ENCODE measurements at places on chromosomes 7 and 10. TPM values are rescaled to one million over a fixed set of nuclear protein-coding genes. Genes with fewer than 3 reads are reported as not detected.

The C7orf57 gene
- not detected for total RNA-seq

The PRPS1L1 gene
- not detected for total RNA-seq

The ELFN1 gene
- total RNA-seq: 1.7 TPM

The GPC2 gene
- total RNA-seq: 1.0 TPM

The NKX2-3 gene
- total RNA-seq: not detected

The SIRT1 gene
- total RNA-seq: 30.2 TPM

The ADIRF gene
- total RNA-seq: 119 TPM

The ERV3-1 gene
- 5.3 TPM for total RNA-seq

The SPDYE2B gene
- not detected for total RNA-seq

The NUDCD3 gene
- 86.7 TPM for total RNA-seq

The LRRD1 gene
- not detected for total RNA-seq

The EPO gene
- total RNA-seq: not detected

- no peak for DNase-seq
Observed at GRCh38 chr10:93993782-93994437, at the start of gene PLCE1. TSS of gene PLCE1 (plus strand) at chr10:93993931. CDS start at chr10:94031047, 37,116 bp downstream.

- DNase-seq: no peak
Observed at GRCh38 chr7:22601003-22601402, 101.0 kb upstream of the STEAP1B start.

DNA sequence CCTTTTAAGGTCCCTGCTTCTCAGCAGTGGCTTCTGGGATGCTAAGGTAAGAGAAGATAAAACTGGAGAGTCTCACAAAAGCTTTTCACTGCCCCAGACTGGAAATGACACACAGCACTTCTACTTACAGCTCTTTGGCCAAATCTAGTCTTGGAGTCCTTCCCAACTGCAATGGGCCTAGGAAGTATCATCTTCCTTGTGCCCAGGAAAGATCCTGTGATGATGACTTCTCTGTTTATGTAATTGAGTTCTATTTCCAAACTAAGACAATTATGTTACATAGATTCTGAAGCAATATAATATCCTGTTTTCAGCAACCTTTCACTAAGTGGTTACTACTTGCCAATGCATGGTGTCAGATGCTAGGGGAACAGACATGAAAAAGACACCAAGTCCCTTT, 234.1 kb downstream of the PTEN start:
- DNase-seq: no peak

- no peak for DNase-seq
Observed at GRCh38 chr7:81333004-81333403, 414.2 kb upstream of the SEMA3C start.

DNA sequence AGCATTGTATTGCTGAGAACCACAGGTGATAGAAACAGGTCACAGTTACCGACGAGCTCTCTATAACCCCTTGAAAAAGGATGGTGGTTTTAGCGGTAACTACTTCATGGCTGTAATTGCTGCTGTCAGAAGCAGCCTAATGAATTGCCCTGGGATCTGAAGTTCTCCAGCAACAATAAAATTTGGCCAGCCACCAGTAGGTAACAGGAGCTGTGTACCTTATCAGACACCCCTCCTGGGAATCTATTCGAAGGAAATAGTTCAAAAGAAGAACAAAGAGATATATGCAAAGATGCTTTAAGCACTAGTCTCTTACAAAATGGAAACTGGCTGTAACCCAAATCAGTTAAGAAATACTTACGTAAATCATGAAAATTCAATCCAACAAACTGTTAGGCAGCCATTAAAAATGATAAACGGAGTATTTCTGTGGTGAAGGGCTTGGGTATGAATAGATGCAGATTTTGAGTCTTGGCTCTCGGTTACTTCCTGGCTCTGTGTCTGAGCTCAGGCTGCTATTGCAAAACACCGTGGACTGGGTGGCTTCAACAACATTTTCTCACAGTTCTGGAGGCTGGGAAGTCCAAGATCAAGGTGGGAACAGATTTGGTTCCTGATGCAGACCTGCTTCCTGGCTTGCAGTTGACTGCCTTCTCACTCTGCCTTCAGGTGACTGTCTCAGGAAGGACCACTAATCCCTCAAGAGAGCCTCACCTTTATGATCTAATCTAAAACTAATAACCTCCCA, 1.6 kb downstream of the MSRB2 start:
- DNase-seq: no peak

DNA sequence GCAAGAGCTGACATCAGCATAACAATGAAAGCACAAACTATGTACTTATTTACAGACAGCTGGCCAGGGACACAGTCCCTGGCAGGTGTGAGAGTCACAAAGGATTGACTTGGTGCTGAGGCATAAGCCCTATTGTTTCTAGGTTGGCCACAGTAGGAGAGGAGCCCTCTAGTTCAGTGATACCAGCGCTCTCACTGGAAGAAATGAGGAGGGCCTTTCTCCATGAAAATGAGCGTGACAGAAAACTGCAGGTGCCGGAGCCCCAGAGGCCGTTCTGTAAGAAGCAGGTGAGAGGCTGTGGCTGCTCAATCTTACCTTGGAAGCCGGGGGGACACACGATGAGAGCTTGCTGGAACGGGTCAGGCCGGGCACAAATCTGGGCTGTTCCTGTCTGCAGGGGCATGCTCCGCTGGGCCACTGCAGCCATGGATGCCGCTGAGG, 90.5 kb downstream of the CLEC2L start:
- no peak for DNase-seq

GRCh38 chr7:114936471-114936870, 14.6 kb downstream of the MDFIC start:
- DNase-seq: no peak

- no peak for DNase-seq
Observed at GRCh38 chr7:25965405-25966123, 186.4 kb upstream of the NFE2L3 start.

- DNase-seq: no peak
Observed at GRCh38 chr10:99927721-99928280, 81.9 kb downstream of the DNMBP start.

DNA sequence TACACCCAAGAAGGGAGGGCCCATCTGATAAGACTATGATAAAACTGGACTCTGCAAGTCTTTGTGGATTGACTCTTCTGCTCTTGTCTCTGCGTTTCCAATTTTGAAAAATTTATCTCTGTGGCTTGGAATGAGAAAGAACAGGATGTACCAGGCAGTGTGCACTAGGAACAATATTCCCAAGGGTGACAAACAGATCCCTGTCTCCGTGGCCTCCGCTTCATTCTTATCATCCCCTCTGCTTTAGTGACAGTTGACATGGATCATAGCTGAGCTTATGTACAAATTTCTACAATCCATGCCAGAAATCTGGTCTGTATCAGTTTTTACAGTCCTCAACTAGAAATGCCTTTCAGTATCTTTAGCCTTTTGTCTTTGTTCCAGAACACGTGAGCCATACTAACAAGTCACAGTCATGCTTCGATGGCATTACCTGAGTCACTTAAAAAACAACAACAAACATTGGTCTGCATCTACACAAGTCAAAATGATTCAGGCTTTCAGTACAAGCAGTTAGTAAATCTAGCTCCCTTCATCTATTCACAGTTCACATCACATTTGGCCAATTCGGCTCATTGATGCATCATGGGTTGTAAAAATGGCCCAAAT, 393.6 kb upstream of the CELF2 start:
- DNase-seq: peak; percentile 72

DNA sequence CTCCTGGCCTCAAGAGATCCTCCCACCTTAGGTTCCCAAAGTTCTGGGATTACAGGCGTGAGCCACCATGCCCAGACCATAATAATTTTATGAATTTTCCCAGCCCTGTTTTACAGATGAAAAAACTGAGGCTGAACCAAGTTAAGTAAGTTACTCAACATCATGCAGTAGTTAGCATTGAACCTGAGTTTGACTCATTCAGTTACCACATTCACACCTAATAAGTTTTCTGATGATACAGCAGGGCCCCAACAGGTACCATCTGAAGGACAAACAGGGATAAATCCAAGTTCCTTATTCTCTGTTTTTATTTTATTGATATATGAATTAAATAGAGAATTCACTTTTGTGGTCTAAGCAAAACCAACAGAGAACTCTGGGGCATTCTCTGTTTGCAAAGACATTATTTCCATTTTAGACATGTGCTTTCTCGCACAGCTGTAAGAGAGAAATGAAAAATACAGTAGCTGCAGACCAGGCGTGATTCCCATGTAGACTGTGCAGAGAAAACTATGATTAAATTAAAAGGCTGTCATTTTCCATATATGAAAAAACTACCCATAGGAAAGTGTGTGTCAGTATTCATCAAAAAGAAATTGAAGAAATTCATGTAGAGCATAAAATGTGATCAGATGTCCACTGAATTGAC, 26.6 kb downstream of the APBB1IP start:
- DNase-seq: no peak

- no peak for DNase-seq
Observed at GRCh38 chr10:93917821-93918220, 24.0 kb downstream of the SLC35G1 start.

DNA sequence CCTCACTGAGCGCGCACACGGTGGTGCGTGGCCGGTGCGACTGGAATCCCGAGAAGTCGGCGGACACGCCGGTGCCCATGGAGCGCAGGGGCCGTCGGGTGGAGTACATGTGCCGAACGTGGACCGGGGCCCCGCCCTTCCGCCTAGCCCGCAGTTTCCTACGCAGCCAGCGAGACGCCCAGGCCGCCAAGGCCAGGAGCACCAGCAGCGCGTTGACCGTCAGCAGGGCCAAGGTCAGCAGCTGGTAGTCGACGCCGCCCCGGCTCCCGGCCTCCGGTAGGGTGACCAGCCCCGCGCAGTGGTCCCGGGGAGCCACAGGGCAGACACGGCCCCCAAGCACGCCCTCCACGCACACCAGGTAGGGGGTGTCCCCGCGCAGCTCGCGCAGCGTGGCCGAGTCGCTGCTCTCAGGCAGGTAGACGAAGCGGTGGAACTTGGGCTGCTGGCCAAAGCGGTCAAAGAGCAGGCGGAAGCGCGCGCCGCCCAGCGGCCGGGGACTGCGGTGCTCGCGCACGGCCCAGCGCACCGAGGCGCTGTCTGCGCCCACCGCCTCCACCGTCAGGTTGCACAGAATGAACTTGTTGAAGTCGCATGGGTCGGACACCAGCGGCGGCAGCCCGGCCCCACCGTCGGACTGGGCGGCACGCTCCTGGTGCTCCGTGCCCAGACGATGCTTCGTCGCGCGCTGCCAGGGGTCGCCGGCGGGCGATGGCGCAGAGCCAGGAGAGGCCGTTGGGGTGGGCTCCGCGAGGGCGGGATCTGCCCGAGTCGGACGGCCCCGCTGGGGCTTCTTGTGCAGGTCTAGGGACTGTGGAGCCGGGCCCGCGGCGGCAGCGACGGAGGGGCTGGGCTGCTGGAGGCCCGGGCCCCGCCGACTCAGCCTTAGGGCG, 2.2 kb downstream of the TRIL start:
- peak; percentile 90 for DNase-seq

GRCh38 chr10:24643679-24644209, 79.9 kb downstream of the ARHGAP21 start:
- no peak for DNase-seq

- DNase-seq: no peak
Observed at GRCh38 chr7:76327610-76328009, 25.1 kb downstream of the HSPB1 start.

DNA sequence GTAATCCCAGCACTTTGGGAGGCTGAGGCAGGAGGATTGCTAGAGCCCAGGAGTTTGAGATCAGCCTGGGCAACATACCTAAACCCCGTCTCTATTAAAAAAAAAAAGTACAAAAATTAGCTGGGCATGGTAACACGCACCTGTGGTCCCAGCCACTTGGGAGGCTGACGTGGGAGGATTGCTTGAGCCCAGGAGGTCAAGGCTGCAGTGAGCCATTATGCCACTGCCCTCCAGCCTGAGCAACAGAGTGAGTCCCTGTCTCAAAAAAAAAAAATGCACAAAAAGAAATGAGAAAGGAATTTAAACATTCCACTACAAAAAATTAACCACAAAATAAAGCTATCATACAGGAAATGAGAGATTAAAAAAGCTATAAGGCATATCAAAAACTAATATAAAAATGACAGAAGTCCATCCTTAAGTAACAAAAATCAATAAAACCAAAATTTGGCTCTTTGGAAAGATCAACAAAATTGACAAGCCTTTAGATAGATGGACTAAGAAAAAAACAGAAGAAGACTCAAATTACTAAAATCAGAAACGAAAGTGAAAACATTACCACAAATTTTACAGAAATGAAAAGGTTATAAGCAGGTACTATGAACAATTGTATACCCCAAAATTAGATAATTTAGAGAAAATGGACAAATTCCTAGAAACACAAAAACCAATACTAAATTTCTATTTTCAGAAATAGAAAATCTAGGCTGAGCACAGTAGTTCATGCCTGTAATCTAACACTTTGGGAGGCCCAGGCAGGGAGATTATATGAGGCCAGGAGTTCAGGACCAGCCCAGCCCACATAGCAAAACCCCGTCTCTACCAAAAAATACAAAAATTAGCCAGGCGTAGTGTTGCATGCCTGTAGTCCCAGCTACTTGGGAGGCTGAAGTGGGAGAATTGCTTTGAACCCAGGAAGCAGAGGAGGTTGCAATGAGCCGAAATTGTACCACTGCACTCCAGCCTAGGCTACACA, 42.4 kb upstream of the NANOS1 start:
- DNase-seq: peak; percentile 50

DNA sequence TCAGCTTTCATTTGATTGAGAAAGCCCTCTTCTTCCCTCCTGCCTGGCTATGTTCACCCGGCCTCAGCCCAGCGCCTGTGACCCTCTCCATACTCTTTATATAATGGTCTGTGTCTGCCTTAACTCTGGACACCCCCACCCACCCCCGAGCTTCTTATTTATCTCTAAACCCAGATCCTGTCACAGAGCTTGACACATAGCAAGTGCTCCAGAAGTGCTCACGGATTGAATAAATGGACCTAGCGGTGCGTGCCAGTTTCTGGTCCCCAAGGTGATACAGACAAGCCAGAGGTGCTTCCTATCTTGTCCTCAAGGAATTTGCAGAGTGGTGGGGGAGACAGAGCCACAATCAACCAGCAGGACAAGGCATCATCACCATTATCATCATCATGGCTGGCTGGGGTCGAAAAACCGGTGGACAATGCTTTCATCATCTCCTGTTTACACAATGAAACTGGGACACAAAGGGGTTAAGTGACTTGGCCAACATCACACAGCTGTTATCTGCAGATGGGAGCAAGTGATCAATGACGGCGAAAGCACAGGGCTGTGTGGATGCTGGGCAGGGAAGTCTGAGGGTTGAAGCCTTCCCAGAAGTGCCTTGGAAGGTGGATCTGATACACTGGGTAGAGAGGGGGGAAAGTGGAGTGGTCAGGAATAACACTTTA, 2.2 kb upstream of the LOXL4 start:
- no peak for DNase-seq

DNA sequence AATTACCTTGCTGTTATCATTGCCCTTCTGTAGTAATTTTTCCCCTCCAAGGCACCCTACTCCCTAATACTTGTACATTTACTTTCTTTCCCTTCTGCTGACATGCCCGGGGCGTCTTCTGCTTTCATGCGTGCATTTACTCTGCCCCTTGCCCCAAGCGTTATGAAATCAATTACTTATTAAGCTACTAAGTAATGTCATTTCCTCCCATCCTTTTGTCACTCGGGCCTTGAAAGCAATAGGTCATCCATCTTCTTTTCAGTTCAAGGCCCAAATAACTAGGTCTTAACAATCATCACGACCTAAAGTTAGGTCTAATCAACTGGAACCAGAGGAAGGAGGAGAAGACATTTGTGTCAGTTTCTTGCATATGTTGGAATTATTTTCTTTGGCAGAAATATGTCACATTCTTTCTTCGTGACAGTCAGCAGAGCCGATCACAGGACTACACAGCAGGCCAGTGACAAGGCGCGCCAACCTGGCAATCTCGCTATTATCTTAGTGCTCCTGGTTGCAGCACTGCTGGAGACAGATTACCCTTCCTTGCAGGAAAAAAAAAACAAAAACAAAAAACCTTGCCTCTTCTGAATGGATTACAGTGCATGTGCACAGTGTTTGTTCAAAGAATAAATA, 179.2 kb downstream of the RELN start:
- DNase-seq: no peak

Data from esophagus muscularis mucosa (tissue), 4 donors.